AG20443 (cell line): ENCODE measurements at places on chromosomes 5 and 9.

- DNase-seq = no peak
Observed at GRCh38 chr9:81150016-81150625, 539.2 kb downstream of the TLE1 start.

DNA sequence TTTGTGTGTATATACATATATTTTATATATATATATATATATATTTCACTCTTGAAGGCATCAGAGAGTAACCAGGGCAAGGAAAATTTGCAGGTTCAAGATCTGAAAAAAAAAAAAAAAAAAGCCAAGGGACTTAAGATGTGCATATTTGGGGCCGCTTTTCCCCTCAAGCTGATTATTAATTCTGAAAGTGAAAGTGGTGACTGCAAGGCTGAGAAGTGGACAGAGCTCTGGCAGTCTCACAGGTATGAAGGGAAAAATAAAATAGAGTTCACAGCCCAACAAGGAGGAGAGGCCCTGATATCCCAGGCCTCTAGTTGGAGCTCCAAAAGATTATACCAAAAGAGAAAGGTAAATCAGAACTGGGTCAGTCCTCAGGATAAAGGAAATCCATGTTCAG is 234.4 kb upstream of the GAS1 start:
- no peak for DNase-seq

GRCh38 chr5:30928956-30929355 is 264.5 kb upstream of the CDH6 start:
- no peak for DNase-seq

DNA sequence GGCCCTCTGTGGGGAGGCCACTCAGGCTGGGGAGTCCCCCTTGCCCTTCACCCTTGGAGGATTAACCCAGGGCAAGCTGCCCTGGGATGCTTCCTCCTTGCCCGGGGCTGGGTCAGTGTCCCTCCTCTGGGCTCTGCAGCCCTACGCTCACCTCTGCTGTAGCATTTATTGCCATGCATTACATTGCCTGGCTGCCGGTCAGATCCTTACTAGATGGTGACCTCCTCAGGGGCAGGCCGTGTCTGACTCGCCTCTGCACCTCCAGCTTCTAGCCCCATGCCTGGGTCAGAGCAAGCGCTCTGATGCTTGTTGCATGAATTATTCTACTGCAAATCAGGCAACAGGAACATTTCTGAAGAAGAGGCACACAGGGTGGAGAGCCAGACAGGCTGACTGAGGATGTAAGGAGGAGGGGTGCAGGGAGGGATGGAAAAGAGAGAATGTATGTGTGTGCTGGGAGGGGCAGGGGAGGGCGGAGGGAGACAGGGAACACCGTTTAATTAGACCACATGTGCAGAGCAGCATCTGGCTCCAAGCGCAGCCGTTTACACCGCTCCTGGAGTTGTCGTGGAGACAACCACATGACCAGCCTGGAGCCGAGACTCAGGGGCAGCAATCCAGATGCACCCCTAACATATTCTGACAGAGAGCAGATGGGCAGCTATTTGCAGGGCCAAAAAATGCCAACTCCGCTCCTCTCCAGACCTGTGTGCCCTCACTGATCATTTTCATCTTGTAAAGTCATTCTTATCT is 117.0 kb downstream of the CRB2 start:
- DNase-seq = no peak

DNA sequence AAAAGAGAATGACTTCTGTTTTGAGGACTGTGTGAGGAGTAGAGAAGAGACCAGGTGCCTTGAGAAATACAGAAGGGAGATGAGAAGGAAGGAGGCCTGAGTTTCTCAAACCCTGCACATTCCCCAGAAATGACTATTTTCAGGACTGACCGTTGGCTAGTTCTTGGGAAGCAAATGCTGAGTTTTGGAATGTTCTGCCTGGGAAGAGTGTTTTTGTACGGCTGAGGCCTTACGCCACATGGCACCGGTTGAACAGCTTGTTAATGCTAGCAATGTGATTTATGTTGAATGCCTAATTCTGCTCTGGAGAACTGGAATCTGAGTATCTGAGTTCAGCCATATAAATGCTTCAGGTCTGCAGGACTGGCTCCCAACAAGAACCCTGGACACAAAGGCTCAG is 152.7 kb upstream of the ADAMTS16 start:
- DNase-seq = no peak

- DNase-seq = no peak
Observed at GRCh38 chr5:133480866-133481265, 131.5 kb downstream of the FSTL4 start.

DNA sequence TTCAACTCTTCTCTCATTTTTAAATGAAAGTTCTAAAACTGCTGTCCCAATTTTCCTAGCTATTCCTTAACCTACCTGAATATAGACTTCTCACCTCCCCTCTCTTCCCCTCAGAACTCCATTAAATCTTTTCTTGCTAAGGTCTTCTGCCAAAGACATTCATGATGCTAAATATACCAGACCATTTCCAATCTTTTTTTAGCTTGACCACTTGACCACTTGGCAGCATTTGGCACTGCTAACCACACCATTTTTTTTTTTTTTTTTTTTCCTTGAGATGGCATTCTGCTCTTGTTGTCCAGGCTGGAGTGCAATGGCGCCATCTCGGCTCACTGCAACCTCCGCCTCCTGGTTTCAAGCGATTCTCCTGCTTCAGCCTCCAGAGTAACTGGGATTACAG is 3.6 kb upstream of the ZNF131 start:
- no peak for DNase-seq

DNA sequence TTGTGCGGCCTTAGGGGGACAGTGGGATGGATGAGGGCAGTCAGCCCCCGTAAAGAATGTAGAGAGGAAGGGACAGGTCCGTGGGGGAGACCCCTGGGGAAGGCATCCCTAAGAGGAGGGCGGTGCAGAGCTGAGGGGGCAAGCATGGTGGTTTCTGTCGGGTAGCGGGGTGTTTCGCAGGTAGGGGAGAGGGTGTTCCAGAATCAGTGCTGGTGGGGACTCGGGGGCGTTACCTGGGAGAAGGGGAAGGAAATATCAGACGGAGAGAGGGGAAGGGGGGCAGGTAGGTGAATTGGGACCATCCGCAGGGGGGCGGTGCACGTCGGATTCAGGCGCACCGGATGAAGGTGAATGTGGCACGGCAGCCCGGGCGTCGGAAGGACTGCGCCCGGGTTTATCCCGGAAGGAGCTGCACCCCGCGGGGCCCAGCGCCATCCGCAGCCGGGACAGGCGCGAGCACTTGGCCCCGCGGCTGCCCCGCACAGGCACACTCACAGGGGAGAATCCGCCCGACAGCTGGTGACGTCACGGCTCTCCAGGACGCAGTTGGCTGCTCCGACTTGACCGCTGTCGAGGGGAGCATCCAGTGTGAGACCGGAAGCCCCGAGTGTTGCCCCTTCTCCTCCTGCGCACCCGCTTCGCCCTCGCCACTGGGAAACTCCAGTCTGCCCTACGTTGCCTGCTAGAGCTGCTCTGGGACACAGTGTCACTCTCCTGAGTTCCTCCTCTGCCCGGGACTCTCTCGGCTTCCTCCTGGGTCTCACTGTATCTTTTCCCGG is 1.3 kb downstream of the CD72 start:
- peak; percentile 86 for DNase-seq

GRCh38 chr5:43432486-43433375 is 20.5 kb upstream of the CCL28 start:
- peak; percentile 79 for DNase-seq

DNA sequence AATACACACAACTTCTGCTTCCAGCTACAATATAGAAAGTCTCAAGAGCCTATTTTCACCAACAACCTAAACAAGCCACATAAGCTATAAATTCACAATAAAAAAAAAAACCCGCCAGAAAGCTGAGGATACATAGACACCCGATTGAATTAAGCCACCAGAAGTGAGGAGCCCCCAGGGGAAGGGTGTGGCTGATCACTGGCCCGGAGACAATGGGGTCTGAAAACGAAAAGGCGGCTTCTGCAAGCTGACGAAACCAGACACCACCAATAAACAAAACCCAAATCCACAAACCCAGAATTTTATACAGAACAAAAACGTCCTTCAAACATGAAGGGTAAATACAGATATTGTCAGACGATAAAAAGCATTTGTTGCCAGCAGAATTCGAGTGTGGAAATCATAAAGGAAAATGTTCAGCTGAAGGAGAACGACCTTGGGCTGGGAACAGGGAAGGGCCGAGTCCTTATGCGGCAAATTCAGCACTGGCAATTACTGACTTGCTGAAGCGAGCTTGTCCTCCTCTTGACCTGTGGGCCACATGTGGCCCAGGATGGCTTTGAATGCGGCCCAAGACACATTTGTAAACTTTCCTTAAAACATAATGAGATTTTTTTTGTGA is 39.6 kb upstream of the CEP72 start:
- DNase-seq = no peak

DNA sequence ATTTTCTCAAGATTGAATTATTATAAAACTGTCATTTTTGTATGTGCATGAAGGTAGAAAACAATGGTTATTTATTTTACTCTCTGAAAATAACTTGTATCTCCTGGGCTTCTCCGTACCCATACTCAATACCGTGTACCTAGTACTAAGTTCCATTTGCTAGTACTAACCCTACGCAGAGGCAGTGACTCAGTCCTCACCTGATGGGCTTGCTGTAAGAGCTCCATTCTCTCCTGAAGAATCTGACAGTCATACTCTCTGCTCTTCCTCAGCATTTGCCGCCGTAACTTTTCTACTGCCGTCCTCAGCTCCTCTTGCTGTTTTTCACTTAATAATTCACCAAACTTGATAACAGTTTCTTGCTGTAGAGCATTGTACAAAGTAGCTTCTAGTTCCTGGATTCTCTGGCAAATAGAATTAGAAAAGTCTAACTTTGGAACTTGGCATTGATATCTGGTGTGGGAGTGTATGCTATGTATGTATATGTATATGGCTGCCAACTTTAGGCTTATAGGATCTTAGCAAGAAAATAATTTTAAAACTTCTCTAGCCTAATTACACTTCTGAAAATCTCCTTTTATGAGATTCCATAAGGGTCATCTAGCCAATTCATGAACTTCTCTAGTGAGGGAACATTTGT is 108.0 kb upstream of the DPYSL3 start:
- DNase-seq = no peak

DNA sequence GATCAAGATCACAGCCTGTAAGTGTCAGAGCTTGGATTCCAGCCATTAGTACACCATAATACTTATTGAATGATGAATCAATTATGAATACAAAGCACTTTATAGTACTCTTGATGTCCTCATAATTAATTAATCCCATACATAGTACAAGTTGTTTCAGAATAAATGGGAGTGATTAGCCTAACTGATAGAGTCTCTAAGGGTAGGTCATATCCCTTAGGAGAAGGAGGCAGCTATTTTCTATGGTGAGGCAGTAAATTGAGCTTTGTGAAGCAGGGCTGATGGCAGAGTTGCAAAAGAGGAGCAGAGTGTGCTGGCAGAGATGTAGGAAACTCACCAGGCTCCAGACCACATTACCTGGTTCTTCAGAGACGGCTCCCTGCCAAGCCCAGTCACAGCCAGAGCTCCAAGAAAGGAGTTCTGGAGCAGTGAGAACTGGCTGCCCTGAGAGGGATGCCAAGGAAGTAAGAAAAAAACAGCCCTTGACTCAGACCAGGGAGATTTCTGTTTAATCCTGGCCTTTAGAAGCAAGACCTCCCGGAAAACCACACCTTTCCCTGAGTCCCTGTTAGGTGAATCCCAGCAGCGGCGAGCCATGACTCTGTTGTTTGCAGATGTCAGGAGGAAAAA is 112.9 kb downstream of the SH3TC2 start:
- no peak for DNase-seq

DNA sequence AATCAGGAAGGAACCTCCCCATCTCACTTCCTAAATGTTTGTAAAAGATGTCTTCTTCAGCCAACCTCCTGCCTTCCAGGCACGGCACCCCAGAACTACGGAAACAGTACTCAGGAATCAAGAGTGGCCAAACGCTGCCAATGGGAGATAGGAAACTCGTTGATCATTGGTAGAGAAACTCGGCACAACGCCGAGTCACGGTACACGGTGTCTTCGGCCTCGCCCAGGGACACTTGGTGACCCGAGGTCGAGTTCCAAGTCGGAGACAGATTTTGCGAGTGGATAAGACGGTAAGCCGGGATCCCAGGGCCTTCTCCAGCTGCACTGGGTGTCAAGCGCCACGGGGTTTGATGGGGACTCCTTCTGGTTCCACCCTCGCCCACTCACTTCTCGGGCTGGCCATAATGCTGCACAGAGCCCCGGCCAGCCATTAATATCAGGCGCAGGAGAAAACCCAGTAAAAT is 343 bp downstream of the KIAA0825 start:
- peak; percentile 62 for DNase-seq

- DNase-seq = no peak
Observed at GRCh38 chr9:128389395-128390149, 18.4 kb downstream of the URM1 start.

GRCh38 chr9:88173378-88173999 is 35.2 kb upstream of the SPATA31C2 start:
- peak; percentile 63 for DNase-seq

DNA sequence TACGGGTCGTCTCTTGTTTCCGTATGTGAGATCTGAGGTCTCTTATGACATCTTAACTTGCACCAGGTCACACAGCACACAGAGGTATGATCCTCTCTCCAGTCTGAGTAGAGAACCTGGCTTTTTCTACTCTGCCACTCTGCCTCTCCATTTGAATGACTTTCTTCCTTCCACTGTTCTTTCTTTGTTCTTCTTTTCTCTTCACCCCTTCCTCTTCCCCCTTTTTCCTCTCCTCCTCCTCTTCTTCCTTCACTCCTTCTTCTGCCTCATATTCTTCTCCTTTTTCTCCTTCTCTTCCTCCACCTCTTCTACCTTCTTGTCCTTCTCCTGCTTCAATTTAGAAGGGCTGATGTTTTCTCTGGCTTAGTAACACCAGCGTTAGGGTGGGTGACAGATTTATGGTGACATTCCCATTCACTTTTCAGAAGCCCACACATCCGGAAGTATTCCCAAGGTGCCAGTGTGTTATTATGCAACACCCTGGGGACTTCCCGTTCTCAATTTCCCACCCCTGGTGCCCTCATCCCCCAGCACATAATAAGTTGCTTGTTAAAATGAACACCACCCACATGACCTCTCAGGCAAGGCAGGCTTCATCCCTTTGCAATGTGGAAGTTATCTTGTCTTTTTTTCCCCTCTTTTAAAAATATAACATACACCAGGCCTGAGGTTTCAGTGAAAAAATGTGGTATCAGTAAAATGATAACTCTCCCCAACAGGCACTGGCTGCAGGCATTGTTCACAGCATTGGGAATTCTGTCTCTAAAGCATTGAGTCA is 122.0 kb downstream of the PAPPA start:
- DNase-seq = peak; percentile 26

DNA sequence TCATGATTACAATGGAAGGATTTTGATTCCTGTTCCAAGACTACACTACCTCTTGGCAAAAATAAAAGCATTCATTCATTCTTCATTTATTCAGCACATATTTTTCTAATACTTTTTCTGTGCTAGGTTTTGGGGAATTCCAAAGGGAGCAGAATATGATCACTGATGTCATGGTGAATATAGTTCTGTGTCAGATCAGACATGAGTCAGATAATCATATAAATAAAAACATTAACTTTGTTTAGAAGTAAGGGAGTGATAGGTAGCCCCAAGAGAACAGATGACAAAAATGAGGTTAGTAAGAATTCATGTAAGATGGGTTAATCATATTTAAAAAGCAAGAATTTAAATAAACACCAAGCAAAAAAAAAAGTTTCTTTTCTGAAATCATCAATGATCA is 94.1 kb upstream of the RANBP6 start:
- DNase-seq = no peak

- DNase-seq = peak; percentile 61
Observed at GRCh38 chr5:168790002-168790635, 211.0 kb upstream of the PANK3 start.

GRCh38 chr9:96040591-96041461 is 165.3 kb downstream of the ERCC6L2 start:
- no peak for DNase-seq

GRCh38 chr5:80755626-80756025 is 100.8 kb upstream of the DHFR start:
- DNase-seq = no peak
